Stimulated activated CD4-positive, alpha-beta T cell treated with anti-CD3 and anti-CD28 coated beads, Interleukin-4, amount 100 ng/mL, for 4 hours (primary cell): ENCODE measurements at places on chromosomes 5 and 9.

DNA sequence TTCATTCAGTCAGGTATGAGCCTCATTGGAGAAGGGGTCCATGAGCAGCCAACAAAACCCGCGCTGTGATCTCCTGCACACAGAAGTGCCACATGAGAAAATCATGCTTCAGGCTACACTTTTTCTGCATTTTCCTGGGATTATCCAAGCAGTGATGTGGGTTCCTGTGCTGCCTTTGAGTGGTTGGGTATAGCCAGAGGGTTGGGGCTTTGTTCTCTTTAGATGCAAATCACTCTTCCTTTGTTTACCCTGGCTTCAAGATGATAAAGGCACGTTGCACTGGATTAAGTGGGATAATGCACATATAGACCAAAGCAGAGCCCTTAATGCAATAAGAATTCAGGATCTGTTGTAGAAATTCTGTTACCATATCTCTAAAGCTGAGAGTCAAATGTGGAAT is 18.7 kb downstream of the ECM2 start:
- no peak for DNase-seq

GRCh38 chr5:52856564-52856963 is 68.8 kb downstream of the ITGA1 start:
- no peak for DNase-seq

DNA sequence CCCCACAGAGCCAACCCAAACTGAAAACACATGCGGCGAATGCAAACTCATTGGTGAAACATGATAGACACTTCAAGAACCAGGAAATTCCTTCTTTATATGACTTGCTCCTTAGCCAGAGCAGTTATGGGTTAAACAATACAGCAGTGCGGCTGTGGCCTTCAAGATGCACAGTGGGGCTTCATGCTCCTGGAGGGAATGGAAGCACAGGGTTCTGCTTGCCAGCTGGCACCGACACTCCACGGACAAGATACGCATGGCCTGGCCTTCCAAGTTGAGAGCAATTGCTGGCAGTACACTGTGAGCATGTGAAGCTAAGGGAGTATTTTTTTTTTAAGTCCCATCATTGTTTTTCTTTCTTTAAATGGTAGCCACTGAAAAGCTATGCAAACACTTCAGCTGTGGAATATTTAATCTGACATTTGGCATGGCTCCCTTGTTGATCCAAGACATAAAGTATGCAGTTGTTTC is 451.6 kb upstream of the CD180 start:
- DNase-seq: no peak

GRCh38 chr5:93164690-93165089 is 416.3 kb downstream of the NR2F1-AS1 start:
- no peak for DNase-seq

- DNase-seq: no peak
These were observed 51.2 kb upstream of the TCF7 start for GRCh38 chr5:134063188-134063820.

GRCh38 chr5:66241136-66241825 is 97.2 kb downstream of the SREK1 start:
- no peak for DNase-seq

DNA sequence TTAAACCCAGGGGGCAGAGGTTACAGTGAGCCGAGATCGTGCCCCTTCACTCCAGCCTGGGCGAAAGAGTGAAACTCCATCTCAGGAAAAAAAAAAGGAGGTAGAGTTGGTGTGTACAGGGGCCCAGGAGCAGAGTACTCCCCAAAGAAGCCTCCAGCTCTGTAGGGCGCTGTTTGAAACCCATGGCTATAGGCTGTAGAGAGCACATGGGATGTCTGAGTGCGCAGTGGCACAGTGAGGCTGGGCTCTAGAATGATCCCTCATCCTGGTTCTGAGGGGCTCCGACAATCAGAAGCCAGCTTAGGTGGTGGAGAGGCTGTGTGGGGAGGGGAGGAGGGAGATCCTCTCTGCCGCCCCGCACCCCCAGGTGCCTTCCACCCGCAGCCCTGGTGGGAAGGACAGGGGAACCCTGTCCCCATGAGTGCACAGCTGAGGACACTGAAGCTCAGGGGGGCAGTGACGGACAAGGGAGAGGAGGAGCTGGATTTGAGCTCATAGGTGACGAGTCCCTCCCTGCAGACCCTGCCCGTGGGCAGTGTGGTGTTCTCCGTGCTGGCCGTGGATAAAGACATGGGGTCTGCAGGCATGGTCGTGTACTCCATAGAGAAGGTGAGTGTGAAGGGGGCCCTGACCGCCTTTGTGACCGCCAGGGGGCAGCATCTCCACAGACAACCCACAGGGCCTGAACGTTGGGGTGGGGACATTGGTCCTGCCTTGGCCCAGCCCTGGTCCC is 24.6 kb downstream of the CDHR2 start:
- peak; percentile 80 for DNase-seq

DNA sequence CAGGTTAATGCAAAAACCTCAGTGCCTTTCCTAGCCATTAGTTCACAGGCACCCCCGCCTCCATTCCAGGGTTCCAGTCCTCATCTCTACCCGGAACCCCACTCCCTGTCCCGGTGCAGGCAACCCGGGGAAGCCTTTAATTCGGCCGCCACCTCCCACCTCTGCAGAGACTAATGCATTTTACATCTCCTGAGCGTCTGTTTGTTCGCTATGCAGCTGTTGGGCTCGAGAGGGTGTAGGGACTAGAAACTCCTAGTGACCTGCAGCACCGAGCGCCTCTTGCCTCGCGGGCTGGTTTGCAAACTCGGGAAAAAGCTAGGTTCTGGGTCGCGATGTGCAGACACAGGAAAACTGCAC is 3.6 kb downstream of the GDNF start:
- no peak for DNase-seq

- no peak for DNase-seq
These were observed 159.7 kb upstream of the TLX3 start for GRCh38 chr5:171149333-171149732.

GRCh38 chr5:32964261-32964660 is 253.1 kb downstream of the NPR3 start:
- DNase-seq: no peak

- no peak for DNase-seq
These were observed 176.1 kb downstream of the PCSK1 start for GRCh38 chr5:96256795-96257470.

DNA sequence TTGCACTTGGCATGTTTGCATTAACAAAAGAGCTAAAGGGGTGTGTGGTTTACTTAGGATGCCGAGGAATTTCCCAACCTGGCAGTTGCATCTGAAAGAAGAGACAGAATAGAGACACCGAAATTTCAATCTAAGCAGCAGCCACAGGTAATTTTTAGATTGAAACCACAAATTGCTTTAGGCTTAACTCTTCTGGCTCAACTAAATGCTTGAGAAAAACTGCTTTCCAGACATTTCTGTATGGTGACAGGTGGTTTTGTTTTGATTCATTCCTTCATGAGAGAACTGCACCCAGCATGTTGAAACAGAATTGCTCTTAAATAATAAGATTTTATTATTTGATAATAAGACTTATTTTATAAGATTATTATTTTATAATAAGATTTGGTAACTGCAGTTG is 21.5 kb downstream of the SECISBP2 start:
- DNase-seq: no peak

GRCh38 chr5:168916266-168916665 is 337.1 kb upstream of the PANK3 start:
- DNase-seq: no peak

DNA sequence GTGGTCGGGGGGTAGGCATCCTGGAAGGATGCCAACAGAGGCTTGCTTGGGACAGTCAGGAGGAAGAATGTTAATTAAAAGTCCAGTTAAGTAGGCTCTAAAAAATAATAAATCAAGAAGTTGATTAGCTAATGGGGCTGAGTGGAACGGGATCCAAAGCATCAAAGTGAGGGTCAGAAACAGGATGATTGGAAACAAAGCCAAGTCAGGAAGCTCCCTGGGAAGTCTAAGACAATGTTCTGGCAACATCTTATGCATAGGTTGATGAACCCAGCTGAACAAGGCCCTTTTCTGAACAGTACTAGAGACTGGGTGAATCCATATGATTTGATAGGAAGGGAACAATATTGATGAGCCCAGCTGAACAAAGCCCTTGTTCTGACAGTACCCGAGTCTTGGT is 50.2 kb upstream of the STARD4 start:
- DNase-seq: no peak

GRCh38 chr5:77957931-77958521 is 181.9 kb upstream of the TBCA start:
- DNase-seq: no peak

GRCh38 chr5:156838961-156839360 is 11.1 kb upstream of the PPP1R2B start:
- DNase-seq: no peak

GRCh38 chr9:128728298-128728697 is 4.4 kb upstream of the ZDHHC12 start:
- no peak for DNase-seq

DNA sequence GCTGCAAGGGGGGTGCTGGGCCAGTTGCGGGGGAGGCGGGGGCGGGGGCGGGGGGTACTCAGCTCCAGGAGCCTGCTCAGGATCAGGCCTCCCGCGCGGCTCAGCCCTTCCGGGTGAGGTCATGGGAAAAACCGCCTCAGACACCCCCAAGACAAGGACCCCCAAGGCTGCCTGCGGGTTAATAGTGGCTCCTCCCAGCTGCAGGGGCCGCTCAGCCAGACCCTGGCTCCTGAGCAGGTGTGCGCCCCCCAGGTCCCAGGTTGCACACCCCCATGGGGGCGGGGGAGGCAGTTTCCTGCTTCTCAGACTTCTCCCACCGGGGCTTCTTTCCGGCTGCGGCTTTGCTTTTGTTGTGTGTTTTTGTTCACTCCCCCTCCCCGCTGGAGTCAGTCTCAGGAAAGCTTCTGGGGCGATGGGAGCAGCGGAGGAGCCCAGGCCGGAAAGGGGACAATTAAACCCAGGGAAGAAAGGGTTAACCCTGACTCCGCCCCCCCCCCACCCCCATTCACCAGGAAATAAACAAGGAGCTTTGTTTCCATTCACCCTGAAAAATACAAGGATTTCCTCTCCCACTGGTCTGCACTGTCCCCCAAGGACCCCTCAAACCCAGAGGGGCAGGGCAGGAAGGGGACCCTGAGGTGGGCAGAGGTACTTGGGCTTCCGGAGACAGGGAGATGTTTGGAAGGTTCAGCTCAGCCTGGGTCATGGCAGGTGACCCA is 42.3 kb upstream of the NOTCH1 start:
- no peak for DNase-seq

DNA sequence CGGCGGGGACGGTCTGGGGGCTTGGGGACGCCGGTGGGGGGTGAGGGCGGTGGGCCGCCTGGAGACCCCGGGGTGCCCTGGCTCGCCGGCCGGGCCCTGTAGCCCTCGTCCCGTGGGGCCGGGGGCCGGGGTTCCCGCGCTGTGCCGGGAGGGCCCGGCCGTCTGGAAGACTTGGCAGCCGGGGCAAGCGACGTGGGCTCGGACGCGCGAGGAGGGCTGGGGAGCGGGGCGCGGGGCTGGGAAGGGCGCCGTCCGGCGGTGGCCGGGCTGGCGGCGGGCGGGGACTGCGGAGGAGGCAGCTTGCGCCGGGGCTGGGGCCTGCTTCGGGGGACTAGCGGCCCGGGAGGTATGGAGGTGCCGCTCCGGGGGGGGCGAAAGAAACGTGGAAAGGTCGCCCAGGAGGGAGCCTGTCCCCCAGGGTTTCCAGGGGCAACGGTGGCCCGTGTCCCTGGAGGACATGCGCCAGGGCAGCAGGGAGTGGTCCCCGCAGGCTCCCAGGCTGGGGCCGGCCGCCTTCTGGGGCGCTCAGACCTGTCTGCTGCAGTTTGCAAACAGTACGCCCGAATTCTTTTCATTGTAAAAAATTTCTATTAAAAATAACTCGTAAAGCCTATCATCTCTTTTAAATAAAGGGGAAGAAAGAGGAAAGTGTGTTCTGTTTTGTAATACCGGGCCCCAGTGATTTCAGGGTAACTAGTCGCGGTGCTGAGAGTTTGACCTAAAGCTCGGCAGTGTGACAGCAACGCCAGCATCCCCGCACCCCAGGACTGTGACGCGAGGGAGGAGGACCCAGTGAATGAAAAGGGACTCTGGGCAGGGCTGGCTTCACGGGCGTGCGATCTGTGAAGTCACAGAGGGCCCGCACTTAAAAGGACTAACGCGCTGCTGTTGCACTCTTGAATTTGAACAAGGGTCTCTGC is 752 bp upstream of the ANKH start:
- peak; percentile 51 for DNase-seq

GRCh38 chr5:110161162-110161561 is 471.4 kb downstream of the MAN2A1 start:
- no peak for DNase-seq

DNA sequence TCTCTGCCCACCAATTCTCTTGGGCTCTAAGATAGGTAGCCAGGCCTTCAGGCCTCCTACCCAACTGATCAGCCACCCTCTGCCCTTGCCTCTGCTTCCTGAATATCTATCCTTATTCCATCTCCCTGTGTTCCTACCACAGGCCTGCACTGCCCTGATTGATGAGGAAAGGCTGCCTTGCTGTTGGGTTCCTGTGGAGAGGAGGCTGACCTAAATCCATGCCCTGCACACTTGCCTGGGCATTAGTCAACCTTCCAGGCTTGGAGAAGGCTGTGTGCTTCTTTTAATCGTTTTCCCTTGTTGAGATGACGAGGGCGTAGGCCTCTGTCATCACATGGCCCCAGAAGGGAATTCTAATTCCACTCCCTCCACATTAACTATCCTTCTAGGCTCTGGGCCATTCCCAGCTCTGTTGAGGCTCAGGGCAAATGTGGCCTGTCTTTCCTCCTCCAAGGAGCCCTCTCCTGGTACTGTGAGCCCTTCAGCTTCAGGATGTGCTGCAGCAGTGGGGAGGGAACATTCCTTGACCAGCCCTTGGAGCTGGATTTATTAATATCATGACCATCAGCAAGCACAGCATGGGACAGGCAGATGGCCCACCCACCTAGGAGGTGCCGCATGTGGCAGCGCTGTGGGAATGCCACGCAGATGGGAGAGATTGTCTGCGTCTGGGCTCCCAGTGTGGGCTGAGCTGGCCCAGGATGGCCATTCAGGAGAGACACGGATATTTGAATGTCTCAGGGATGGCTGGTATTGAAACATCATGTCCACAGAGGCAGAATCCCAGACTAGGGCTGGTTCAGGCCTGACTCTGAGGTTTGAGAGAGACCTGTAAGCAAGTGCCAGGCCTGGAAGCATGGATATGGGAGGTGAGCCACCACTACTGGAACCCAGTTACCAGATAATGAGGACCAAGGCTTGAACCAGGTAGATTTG is 40.9 kb downstream of the ANGPTL2 start:
- no peak for DNase-seq

DNA sequence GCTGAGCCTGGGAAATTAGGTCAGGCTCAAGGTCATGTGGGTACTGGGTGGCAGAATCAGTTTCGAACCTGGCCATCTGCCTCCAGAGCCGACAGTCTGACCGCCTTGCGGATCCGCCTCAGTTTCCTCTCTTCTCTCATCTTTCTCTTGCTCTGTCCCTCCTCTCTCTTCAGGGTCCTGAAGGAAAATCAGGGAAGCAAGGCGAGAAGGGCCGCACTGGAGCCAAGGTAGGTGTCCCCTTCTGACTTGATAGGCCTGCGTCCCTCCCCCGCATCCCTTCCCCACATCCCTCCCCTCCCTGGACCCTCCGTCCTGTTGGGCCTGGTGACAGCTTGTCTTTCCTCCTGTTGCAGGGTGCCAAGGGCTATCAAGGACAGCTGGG is 40.8 kb upstream of the ORM1 start:
- no peak for DNase-seq
